ENCODE measurements at places on chromosomes 2 and 18.

DNA sequence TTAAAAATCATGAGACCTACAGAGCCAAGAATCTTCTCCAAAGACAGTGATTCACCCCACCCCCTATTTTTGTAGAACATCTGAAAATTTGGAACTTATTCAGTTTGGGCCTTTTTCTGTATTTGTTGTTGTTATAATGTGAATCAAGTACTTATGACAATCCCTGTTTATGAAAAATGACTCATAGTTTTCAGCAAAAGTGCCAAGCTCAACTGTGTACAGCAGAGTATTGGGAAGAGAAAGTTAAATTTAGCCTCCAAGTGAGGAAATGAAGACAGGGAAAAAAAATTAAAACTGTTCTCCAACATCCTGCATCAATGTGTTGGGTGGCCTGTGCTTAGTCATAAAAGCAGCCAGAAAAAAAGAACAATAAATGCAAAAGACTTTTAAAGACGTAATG lies 46.2 kb downstream of the LRATD1 start:
- DNase-seq: no peak

- no peak for DNase-seq
These were observed 39.1 kb upstream of the ACKR3 start for GRCh38 chr2:236530512-236530911.

- no peak for DNase-seq
These were observed 1.8 kb upstream of the DUSP2 start for GRCh38 chr2:96146881-96147592.

DNA sequence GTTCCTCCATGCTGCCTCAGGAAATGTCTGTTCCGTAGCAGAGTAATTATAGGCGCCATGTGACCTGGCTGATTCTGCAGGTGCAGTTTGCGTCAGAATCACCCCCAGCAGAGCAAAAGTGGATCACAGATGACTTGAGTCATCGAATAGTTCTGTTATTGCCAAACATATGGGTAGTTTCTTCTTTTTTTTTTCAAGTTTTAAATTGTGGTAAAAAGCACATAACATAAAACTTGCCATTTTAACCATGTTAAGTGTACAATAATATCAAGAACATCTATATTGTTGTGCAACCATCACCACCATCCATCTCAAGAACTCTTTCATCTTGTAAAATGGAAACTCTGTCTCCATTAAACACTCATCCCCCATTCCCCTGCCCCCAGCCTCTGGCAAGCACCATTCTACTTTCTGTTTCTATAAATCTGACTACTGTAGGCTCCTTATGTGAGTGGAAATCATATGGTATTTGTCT lies 177.7 kb upstream of the TWIST2 start:
- DNase-seq: no peak

- no peak for DNase-seq
These were observed 52.7 kb downstream of the DTNB start for GRCh38 chr2:25620711-25621110.

DNA sequence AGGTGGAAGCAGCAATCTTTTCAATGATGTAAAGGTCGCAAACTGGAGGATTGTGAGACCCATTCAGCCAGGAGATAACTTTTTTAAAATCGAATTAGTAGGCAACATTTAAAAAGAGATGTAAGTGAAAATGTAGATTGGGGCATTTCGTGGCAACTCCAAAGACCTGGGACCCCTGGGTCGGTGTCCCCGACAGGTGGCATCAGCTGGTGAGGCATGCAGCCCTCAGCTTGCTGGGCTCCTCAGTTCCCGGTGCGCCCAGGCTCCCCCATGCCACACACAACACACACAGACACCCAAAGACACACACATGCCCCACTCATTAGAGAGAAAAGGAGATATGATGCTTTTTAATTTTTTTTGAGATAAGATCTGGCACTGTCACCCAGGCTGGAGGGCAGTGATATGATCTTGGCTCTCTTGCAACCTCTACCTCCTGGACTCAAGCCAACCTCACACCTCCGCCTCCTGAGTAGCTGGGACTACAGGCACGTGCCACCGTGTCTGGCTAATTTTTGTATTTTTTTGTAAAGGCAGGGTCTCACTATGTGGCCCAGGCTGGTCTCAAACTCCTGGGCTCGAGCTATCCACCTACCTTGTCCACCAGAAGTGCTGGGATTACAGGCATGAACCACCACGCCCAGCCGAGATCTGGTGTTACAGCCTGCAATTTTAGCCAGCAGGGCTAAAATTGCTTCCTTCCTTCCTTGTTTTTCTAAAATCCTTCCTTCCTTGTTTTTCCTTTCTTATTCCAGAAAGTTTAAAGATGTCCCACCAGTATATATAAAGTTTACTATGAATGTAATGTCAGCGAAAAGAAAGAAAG lies 122.6 kb upstream of the EPAS1 start:
- DNase-seq: no peak

- no peak for DNase-seq
These were observed 27.2 kb downstream of the SIGLEC15 start for GRCh38 chr18:45852631-45853030.

GRCh38 chr2:8571301-8571791 lies 110.5 kb upstream of the ID2 start:
- no peak for DNase-seq

DNA sequence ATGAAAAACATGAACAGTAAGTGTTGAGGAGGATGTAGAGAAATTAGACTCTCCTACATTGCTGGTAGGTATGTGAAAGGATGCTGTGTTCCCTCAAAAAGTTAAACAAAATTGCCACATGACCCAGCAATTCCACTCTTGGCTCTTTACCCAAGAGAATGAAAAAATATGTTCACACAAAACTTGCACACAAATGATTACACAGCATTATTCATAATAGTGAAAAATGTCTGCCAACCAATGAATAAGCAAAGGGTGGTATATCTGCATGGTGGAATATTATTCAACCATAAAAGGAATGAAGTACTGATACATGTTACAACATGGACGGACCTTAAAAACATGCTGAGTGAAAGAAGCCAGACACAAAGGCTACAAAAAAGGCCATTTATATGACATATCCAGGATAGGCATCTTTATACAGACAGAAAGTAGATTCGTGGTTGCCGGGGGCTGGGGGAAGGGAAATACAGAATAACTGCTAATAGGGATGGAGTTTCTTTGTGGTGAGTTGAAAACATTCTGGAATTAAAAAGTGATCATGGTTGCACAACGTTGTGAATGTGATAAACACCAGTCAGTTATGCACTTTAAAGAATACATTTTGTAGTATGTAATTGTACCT lies 85.4 kb upstream of the MYO3B start:
- no peak for DNase-seq

GRCh38 chr2:175627405-175627804 lies 374.7 kb downstream of the LNPK start:
- no peak for DNase-seq

DNA sequence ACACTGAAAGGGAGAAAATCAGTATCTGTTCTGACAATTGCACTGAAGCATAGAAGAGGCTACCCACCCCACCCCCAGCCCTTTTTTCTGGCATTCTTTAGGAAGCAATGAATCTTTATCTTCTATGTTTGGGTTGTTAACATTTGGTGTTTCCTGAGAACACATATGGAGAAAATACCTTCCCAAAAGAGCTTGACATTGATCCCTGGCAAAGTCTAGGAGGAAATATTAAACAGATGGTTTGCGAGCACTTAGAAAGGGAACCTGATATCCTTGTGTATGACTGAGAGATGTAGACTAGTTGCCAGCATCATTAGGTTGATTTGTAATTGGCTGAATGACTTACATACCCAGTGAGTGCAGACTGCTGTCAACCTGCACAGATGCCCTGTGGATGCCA lies 42.9 kb downstream of the DOK1 start:
- no peak for DNase-seq

- no peak for DNase-seq
These were observed 66.5 kb downstream of the COLEC12 start for GRCh38 chr18:433960-434359.

DNA sequence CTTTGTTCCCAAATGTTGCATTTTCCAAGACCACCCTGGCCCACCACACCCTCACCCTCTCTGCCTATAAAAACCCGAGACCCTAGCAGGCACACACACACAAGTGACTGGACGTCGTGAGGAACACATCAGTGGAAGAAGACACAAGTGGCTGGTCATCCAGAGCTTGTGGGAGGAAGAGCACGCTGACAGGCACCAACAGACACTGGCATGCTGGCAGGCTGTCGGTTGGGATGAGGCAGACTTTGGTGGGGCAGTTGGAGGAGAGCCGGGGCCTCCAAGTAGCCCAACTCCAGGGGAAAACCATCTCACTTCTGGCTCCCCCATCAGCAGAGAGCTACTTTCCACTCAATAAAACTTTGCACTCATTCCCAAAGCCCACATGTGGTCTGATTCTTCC lies 225.5 kb upstream of the ZEB2 start:
- DNase-seq: no peak

GRCh38 chr2:123359636-123360035 lies 665.5 kb upstream of the CNTNAP5 start:
- DNase-seq: no peak

- DNase-seq: no peak
These were observed 513 bp downstream of the THOC1 start for GRCh38 chr18:267380-267687.

GRCh38 chr2:227788561-227789018 lies 25.1 kb upstream of the CCL20 start:
- no peak for DNase-seq

DNA sequence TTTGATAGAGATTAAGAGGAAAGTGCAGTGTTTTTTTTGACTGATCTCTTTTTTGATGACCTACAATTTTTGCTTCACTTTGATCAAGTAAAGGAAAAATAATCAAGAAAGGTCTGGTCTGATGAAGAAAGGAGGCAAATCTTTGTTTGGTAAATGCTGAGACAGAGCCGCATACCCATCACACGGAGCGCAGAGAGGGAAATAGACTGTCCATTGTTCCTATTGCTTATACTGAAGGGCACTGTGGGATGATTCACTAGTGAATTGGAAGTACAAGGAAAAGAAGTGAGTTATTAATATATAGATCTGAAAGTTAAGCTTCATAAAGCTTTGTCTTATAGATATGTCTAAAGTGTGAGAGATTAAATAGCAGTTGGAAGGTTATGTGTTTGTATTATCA lies 455.1 kb downstream of the PLCL1 start:
- DNase-seq: no peak

DNA sequence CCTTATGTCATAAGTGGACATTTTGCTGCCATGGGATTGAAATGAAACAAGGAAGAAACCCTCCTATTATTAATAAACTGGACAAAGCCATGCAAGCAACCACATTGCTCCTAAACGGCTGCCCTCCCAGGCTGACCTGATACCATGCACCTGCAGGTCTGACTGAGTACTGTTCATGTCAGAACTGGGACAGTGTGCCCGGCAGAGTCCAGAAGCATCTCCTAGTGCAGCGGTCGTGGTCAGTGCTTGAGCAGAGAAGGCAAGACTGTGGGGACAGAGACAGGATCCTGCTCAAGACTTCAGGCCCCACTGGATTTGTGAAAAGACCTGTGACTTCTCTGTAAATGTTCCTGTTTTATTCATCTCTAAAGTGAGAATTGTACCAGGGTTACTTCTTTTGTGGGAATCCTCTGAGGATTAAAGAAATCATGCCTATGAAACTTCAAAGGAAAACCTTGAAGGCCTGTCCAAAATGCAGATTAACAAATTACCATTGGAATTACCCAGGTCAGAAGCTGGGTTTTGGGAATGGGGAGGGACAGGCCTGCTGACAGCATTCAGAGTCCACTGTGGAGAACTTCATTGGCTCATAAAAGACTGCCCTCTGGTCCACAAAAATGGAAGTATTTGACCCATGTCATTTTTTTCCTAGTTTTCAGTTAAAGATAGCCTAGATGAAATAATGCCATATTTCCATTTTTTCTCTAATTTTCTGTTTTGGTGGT lies 13.9 kb downstream of the RNF144A start:
- DNase-seq: no peak

- no peak for DNase-seq
These were observed 78.6 kb upstream of the KLHL29 start for GRCh38 chr2:23306401-23306800.

- no peak for DNase-seq
These were observed 17.1 kb upstream of the CACNB4 start for GRCh38 chr2:152115952-152116351.

- no peak for DNase-seq
These were observed 36.6 kb upstream of the PPP1R1C start for GRCh38 chr2:181949047-181949446.

DNA sequence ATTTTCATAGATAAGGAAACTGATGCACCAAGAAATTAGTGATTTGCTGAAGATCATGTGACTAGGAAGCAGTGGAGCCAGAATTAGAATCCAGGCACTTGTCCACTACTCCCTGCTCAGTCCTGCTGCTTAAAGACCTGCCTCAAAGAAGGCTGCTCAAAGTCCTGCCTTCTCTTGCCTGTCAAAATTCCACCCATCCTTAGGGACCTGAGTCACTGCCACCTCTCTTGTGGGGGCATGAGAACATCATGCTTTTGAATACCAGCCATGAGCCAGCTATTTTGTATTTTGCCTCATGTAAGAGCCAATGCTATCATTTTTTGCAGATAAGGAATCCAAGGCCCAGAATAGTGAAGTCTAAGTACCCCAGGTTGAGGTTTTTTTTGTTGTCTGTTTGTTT lies 47.1 kb downstream of the DDX1 start:
- DNase-seq: no peak

GRCh38 chr18:12782521-12782920 lies 79.7 kb downstream of the PSMG2 start:
- DNase-seq: no peak

- no peak for DNase-seq
These were observed 10.7 kb upstream of the CD226 start for GRCh38 chr18:69958422-69958821.

- DNase-seq: no peak
These were observed 258.2 kb downstream of the IKZF2 start for GRCh38 chr2:212893216-212893615.

GRCh38 chr2:108348816-108349570 lies 28.8 kb upstream of the SULT1C4 start:
- no peak for DNase-seq

DNA sequence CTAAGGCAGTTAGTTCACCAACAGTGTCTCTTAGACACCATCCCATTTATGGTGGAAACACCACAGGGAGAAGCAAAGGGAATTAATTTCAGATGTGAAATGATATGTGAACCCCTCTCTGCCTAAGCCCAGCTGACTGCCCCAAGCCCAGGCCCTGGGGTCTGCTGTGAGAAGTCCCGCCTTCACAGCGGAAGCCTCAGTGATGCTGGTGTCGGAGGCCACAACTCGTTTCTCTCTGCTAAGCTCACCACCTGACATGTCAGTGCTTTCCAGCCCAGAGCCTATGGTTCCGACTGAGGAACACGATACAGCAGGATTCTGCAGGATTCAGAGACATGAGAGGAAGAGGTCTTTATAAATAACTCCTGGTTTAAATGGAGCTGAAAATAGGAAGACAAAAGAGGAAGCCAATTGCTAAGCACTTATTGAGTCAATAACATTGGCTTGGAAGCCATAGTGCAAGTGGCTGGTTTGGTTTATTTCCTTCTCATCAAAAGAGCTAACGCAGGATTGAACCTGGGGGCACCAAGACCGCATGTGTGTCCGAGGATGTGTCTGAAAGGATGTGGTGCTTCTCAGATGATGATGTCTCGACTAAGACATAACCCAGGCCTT lies 21.9 kb upstream of the LOXHD1 start:
- no peak for DNase-seq
